ENCODE measurements at places on chromosomes 11 and 22.
A peak's percentile ranks its signal among the peaks of the same experiment; 100 is the strongest.

GRCh38 chr11:16242806-16243205, 113.5 kb downstream of the SOX6 start:
- DNase-seq: no peak

GRCh38 chr11:72684236-72684912, 10.2 kb upstream of the PDE2A start:
- no peak for DNase-seq

GRCh38 chr11:119340335-119341221, at the start of gene C1QTNF5:
C1QTNF5 (minus strand) TSS chr11:119340883; CDS start chr11:119340397, 486 bp downstream.
- DNase-seq: no peak

DNA sequence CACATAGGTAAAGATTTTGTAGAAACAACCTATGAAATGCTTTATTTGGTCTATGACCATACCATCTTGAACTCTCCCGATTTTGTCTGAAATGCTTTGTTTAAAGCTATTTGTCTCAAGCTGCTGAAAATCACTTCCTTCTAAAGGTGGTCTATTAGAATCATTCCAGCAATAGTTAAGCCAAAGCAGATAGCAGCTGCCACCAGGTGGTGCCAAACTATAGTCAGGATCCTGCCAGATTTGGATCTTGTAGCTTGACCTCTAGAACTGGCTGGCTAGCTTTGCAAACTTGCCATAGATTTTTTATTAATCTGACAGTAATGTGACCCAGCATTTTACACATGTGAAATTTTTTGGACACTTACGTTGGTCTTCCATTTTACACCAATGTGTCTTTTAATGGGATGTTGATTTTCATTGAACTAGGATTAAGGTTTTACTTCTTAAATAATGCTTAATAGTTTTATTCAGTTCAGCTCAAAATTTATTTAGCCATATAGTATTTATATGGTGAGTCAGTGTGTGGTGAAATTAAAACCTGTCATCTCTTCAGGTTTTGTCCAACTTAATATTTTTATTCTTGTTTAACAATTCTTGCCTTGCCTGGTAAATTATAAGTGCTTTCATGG, 19.7 kb downstream of the CTR9 start:
- no peak for DNase-seq

GRCh38 chr11:124762105-124762623, at the start of gene ESAM:
ESAM (minus strand) TSS chr11:124762290; CDS start chr11:124762154, 136 bp downstream.
- no peak for DNase-seq

DNA sequence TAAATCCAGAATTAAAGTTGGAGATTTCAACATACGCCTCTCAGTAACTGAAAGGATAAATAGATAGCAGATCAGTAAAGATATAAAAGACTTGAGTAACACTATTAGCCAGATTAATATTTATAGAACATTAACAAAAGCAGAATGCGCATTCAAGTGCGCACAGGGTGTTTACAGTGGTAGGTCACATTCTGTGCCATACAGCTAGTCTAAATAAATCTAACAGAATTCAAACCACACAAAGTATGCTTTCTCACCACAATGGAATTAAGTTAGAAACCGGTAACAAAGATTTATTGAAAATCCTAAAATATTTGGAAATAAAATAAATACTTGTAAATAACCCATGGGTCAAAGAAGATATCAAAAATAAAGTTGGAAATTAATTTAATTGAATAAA, 341.0 kb downstream of the DYNC2H1 start:
- DNase-seq: no peak

DNA sequence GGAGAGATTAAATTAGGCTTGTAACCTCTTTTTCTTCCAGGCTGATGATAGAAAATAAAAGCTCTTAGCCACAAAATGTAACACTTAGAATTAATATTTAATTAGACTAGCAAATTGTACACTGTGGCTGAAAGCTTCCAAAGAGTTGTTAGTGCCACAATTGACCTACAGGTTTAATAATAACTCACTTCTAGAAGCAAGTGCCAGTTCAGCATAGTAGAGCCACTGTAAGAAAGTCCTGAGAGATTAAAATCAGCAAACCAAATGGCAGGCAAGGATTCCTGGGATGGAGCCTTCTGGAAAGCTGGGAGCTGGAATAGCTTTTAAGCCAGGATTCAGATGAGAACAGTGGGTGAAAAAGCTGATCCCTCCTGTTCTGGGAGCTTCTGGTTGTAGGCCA, 131.0 kb downstream of the ELP4 start:
- DNase-seq: no peak

DNA sequence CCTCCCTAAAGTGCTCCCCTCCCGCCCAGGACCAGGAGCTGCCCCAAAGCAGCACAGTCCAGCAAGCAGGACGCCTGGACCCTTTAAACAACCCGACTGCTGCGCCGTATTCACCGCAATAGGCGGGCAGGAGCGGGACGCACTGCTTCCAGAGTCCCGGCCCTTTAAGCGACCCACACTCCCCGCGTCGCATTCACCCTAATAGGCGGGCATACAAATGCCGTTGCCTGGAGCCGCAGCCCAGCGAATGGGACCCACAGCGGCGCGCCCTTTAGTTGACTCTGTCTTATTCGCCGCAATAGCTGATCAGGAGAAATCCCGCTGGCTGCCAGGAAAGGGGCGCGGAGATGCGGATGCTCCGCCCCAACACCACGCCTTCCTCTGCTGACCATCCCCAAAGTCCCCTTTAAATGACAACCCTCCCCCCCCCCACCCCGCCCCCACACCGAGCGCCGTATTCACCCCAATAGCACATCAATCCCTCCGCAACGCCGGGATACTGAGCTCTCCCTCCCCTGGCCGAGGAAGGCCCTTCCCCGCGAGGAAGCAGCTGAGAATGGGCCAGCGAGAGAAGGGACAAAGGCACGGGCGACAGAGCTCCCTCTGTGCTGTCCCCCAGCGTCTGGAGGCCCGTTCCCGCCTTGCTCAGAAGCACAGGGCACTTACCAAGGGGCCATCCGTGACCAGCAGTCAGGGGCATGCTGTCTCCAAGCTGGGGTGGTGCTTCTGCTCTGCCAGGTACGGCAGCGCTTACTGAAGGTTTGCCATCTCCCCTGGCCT, 4.7 kb downstream of the OSBPL5 start:
- DNase-seq: no peak

GRCh38 chr22:45101515-45102227, 62.1 kb upstream of the NUP50 start:
- DNase-seq: peak; percentile 11

DNA sequence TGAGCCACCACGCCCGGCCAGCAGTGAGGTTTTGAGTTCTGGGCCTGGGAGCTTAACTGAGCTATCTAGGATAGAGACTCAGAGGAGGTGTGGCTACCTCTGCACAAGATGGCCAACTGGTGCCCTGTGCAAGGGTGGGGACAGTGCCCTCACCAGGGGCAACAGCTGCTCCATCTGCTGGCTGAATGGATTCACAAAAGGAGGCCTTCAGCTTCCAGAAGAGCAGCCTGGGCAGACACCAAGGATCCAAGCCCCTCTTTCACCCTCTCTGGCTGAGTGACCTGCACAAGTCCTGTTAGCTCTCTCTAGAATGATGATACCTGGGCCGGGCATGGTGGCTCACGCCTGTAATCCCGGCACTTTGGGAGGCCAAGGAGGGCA, 33.5 kb upstream of the BAIAP2L2 start:
- no peak for DNase-seq

GRCh38 chr11:57309106-57310059, 15.4 kb downstream of the TNKS1BP1 start:
- no peak for DNase-seq

- DNase-seq: no peak
Measured at GRCh38 chr11:122727101-122727929, 71.8 kb downstream of the UBASH3B start.

- no peak for DNase-seq
Measured at GRCh38 chr11:57771365-57771764, 9.8 kb downstream of the CTNND1 start.

DNA sequence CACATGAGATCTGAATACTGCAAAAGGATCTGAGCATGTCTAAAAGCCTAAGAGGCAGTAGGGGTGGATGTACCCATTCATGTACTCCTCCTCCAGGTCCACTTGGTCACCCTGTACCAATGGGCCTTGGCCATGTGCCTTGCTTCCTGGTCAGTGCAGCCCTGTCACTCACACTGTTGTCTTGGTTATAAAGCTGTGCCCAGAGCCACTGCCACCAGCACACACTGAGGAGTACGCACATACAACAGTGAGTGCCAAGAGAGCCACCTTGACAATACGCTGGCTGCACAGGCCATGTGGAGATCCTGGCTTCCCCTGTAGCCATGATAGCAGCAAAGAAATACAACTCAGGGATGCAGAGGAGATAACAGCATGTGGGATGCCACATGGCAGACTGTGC, 96.4 kb upstream of the LDLRAD3 start:
- DNase-seq: no peak

DNA sequence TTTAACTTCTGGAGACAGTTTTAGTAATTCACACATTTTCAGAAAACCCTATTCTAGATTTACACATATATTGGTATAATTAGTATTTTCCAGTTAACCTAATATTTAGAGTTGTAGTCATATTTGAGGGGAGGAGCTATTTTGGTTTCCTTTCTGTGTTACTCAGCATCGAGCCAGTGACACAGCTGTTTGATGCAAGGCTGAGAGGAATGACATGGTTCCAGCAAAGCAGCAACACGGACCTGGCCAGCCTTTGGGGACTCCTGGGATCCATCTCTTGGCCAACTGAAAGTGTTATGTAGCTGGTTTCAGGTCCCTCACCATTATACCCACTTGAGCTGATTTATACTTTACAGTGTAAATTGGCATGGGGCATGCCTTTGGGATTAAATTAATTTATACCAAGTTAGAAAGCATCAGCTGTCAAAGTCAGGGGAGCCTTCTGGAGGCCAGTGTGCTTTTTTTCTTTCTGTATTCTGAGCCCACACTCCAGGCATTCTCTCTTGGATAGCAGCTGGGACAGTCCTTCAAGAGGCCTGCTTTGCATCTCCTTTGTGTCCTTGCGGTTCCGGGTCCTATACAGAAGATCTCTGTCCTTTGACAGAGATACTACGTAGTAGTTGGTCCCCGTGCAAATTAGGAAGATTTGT, 91.3 kb upstream of the SLC25A18 start:
- DNase-seq: no peak

GRCh38 chr22:33105501-33105911, 47.3 kb upstream of the SYN3 start:
- no peak for DNase-seq

GRCh38 chr11:119323532-119324033, 6.7 kb upstream of the MCAM start:
- DNase-seq: peak; percentile 60

DNA sequence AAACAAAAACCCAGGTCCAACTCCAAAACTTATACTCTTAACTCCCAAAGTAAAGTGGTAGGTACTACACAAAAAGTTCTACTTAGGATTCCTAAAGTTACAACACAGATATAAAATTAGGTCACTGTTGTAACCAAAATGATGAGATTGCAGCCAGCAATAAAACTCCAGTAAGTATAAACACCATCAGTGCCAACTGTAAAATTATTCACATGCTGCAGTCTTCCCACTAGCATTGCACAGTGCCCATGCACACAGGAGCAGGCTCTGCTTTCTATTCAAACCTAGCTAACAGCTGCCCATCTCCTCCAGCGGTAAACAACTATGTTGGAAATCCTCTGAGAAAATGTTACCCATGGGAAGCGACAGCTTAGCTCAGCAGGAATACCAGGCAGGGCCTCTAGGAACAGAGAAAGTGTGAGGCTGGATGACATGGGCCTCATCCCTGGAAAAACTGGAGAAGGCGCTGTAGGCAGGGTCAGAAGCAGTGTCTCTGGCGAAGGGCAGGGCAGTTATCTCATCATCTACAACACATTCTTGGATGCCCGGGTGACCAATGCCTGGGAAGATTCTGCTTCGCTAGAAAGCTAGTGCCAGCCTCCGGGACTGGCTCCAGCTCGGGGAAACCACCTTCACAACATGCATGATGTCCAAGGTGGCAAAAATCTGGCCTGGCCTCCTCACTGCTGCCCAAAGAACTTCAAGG, 9.1 kb downstream of the CPT1A start:
- DNase-seq: no peak

DNA sequence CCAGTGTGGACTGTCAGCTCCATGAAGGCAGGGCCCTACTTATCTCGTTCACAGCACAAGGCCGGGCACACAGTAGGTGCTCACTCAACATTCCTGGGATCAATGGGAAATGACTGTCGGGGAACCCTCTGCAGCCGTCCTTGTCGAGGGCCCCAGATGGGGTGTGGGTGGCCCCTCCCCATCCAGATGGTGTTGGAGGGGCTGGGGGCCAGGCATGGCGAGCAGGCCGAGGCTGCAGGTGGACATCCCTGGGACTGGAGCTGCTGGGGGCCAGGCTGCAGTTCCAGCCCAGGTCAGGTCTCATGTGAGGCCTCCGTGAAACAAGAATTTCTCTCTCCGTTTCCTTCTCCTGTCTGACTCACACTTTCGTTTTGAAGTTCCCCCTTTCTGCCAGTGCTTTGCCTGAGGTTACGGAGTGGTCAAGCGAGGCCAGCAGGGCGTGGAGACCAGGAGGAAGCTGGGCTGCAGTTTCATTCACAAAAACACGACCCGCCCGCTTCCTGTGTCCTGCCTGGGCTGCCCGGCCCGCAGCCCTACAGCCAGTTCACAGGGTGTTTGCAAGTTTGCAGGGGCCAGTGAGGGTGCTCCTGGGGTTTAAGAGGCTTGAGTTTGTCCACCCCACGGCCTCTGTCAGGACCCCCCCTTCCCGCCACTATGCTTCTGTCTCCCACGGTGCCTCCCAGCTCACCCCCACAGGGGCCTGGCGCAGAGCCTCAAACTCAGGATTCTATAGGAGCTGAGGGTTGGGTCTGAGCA, 4.5 kb downstream of the MYEOV start:
- no peak for DNase-seq

- DNase-seq: no peak
Measured at GRCh38 chr11:111922803-111923202, 4.1 kb downstream of the C11orf52 start.

Measured in central memory CD8-positive, alpha-beta T cell (primary cell).